Stimulated activated CD8-positive, alpha-beta memory T cell treated with anti-CD3 and anti-CD28 coated beads, Interleukin-7, amount 100 ng/mL, for 1 hour (primary cell): ENCODE measurements at places on chromosomes 6 and 20.

GRCh38 chr6:108363889-108364313 lies 69.0 kb downstream of the AFG1L start:
- DNase-seq = no peak

- no peak for DNase-seq
Measured at GRCh38 chr20:8454137-8454712, 322.2 kb downstream of the PLCB1 start.

- DNase-seq = no peak
Measured at GRCh38 chr20:40748182-40748581, 59.1 kb upstream of the MAFB start.

DNA sequence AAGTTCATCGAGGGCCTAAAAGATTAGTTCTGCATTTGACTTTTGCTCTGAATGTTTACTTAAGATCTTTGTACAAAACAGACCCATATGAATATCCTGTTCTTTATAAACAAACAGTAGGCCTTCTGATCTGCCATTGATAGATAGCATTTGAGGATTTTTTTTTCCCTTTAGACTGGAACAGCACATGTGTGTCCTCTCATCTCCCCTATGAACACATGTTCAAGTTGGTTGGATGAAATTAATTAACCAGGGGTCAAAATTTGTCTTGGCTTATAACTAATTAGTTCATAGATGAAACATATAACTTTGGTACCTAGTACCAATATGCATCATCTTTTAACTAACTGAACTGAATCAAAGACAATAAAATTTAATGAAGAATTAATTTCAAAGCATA lies 81.3 kb downstream of the AK9 start:
- no peak for DNase-seq

- DNase-seq = no peak
Measured at GRCh38 chr6:156870924-156871539, 93.9 kb downstream of the ARID1B start.

- DNase-seq = no peak
Measured at GRCh38 chr6:40779409-40779808, 192.2 kb upstream of the LRFN2 start.

DNA sequence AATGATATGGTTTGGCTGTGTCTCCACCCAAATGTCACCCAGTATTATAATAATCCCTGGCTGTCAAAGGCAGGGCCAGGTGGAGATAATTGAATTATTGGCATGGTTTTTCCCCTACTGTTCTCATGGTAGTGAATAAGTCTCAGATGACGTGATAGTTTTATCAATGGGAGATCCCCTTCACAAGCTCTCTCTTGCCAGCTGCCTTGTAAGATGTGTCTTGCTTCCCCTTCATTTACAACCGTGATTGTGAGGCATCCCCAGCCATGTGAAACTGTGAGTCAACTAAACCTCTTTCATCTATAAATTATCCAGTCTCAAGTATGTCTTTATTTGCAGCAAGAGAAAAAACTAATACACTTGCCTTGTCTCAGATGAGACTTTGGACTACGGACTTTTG lies 907.3 kb upstream of the MANEA start:
- DNase-seq = no peak

GRCh38 chr20:7609251-7609650 lies 331.0 kb downstream of the HAO1 start:
- no peak for DNase-seq

DNA sequence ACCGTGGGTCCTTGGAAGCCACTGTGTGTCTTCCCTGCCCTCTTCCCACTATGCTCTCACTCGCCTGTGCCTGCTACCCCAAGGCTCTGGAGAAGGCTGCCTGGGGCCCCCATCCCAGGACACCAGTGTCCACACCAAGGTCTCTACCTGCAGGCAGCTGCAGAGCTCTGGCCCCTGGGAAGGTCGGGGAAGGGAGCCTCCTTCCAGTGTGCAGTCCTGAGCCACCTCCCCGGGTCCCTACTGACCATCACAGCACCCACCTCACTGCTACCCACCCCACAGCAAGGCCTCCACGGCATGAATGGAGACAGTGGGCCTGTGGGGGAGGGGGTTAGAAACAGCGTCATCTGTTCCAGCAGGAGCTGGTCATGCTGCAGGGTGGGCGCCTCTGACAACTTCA lies 35.6 kb downstream of the RBM38 start:
- no peak for DNase-seq

DNA sequence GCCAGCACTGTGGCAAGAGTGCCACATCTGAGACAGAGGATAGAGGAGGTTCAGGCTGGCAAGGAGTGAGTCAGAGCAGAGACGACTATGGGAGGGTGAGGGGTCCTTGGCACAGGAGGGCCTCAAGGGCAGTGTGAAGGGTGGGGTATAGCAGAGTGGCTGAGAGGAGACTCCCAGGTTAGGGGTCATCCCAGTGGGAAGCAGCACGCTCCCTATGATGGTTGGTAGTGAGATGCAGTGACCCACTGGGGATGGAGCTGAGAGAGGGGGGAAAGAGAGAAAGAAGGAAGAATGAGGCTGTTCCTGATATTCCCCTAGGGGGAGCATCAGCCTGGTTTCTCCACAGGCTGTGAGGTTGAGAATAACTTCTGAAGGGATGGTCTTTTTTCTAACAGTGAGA lies 97.3 kb downstream of the INSM1 start:
- no peak for DNase-seq

DNA sequence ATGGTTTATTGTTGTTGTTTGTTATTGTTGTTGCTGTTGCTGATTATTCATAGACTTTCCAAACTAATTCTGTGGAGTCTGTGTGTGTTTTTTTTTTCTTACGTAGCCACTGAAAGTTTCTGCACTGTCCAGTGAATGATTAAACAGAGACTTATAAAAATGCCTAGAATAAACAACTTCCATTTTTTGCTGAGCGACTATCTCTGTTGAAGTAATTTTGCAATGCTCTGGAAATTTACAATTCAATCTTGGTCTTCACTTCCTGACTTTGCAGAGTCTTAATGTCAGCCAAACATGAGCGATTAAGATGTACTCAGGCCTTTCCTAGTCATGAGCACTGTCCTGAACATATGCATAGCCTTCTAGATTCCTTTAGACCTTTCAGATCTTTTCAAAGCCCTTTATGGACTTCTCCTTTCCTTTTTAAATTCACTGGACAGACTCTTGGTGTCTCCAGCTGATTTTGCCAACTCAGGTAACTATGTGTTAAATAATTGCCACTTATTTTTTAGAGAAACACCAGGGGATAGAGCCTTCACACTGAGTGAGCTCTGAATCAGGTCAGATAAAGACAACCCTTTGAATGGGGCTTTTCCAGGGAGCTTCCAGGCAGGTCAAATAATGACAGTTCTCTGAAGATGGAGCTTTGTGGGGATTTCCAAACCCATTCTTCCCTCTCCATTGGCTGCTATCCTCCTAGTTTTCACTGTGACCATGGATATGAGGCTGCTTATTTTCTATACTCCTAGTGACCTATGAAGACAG lies 622.8 kb upstream of the EPHA7 start:
- no peak for DNase-seq

DNA sequence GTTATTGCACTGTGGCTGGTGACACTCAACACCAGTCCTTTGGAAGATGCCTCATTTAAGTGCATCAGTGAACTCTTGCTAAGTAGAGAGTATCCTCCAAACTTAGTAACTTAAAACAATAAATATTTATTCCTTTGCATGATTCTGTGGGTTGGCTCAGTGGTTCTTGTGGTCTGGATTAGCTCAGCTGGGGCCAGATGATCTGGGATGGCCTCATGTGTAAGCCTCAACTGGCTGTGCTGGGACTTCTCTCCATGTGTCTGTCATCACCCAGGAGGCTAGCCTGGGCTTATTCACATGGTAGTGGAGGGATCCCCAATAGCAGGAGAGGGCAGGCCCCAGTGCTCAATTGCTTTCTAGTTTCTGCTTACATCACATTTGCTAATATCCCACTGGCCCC lies 8.3 kb downstream of the LRRN4 start:
- no peak for DNase-seq

DNA sequence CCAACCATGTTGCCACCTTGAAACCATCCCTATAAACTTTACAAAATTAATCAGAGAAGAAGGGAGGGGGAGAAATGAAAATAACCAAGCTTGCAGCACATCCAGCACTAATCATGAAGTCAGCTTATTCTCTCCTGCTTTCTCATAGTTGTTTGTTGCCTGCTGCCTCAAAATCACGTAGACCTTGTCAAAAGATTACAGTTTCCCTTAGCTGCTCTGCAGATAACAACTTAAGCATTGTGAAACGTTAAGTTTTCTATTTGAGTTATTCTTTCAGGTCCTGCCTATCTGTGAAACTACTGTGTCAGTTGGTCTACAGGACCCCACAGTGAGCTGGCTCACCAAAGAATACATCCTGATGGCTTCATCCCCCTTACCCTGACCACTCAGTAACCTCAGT lies 32.9 kb downstream of the SLC17A4 start:
- no peak for DNase-seq

GRCh38 chr20:45407067-45407745 lies 883 bp upstream of the DBNDD2 start:
- no peak for DNase-seq

- DNase-seq = no peak
Measured at GRCh38 chr6:78670802-78671201, 196.5 kb upstream of the IRAK1BP1 start.

- no peak for DNase-seq
Measured at GRCh38 chr6:146388736-146389364, 154.8 kb upstream of the RAB32 start.
